ENCODE measurements at places on chromosomes 5 and 9. TPM values are rescaled to one million over a fixed set of nuclear protein-coding genes. Genes with fewer than 3 reads are reported as not detected.
A peak's percentile ranks its signal among the peaks of the same experiment; 100 is the strongest.

The SLC45A2 gene
- total RNA-seq = not detected

The ADGRD2 gene
- total RNA-seq = not detected

The ADAM19 gene
- 37.0 TPM for total RNA-seq

GRCh38 chr5:137442660-137443059 is 56.5 kb downstream of the SPOCK1 start:
- no peak for DNase-seq

The MPDZ gene
- 63.3 TPM for total RNA-seq

The LCN12 gene
- total RNA-seq = 0.62 TPM

DNA sequence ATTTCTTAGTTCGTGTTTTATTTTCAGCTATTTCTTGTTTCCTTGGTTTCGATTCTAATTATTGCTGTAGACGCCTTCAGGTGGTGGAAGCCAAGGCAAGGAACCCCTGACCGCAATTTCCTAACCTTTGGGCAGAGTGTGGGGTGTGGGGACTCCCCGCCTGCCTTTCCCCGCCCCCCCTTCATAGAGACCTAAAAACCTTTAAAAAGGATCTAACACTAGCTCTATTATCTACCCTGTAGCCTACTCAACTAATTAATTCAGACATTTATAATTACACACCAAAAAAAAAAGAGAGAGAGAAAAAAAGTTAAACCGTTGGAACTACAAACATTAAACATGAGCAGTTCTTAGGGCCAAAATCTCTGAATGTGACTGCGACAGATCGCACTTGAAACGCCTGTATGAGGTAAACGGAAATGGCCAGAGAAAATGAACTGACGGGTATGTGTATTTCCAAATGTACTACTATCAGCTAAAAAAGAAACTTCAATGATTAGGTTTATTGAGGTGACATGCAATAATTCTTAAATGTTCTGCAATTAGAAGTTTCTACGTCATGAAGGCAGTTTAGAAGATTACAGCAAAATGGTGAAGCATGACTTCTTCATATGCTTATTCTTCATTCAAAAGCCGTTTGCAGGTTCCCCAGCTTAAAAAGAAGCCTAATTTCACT is 19.0 kb upstream of the FER start:
- DNase-seq = no peak

The MTRR gene
- 41.2 TPM for total RNA-seq

- DNase-seq = no peak
These were observed 16.1 kb downstream of the SV2C start for GRCh38 chr5:76099286-76099702.

DNA sequence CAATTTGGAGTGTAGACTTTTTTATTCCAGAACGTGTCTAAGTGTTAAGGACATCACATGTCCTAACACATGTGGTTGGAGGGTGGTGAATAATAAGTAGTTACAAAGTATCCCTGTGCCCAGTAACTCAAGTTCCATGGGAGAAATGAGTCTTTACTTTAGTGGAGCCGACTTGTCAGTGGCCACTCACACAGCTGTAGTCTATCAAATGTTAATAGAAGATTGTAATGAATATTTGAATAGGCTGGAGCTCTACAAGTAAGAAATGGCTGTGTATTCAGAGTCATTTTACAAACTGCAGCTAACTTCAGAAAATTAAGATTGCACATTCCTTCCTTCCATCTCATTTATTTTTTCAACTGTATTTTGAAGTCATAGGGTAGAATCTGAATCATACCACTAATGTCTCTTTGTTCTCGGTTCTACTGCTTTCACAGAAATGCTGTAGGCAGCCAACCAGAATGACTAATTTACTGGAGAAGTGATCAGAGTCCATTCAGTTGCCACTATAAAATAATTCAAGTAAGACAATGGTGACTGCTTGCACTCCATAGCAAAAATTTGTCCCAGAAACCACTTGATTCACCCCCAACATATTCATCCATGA is 394.8 kb downstream of the NR2F1-AS1 start:
- DNase-seq = no peak

The FBXL17 gene
- 18.1 TPM for total RNA-seq

The C9 gene
- 0.19 TPM for total RNA-seq

DNA sequence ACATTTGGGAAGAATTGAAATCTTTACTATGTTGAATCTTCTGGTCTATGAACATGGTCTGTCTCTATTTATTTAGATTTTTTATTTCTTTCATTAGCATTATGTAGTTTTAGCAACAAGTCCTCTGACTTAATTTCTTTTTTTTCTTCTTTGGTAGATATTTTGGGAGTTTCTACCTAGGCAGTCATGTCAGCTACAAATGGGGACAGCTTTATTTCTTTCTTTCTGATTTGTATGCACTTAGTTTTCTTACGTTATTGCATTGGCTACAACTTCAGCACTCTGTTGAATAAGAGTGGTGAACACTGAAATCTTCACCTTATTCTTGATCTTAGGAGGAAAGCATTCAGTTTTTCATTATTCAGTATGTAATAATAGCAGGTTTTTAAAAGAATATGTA is 33.5 kb downstream of the SMC5 start:
- no peak for DNase-seq

DNA sequence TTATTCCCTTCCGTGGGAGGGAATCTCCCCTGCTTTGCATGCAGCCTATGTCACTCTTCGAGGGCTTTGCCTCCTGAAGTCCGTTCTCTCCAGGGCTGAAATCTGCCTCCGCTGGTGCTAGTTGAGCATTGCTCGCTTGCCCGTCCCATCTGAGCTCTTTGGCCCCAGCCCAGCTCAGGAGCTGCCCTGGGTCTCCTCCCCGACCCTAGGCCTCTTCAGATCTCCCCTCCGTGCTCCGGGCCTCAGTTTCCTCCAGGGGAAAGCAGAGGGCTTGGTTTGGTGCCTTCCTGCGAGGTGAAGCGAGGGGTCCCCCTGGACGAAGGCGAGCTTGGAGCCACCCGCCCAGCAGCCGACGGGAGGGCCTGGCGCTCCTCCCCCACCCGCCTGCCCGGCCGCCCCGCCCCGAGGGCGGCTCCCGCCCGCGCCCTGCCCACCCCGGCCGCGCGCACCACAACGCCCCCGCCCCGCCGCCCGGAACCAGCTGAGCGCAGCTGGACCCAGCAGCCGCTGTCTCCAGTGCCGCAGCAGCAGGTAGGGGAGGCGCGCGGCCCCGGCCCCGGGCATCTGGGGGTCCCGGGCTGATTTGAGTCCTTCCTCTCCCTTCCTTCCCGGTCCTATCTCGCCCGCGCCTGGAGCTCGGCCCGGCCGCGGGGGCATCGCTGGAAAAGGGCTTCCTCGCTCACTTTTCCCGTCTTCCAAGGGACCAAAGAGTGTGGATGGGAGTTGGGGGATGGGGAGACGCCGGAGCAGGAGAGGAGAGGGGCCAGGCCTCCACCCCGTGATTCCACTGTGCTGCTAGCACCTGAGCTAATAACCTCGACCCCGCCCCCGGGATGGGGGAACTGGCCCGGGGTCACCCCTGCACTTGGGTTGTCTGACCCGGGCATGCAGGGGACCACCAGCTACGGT is at the start of gene GSN:
Gene GSN (plus strand): TSS at position 474 of the 909 bp plus-strand sequence. CDS start 33,810 bp downstream, outside the sequence.
- DNase-seq = peak; percentile 94

- DNase-seq = no peak
These were observed at the start of gene FIBCD1 for GRCh38 chr9:130938652-130939404. Gene FIBCD1, minus strand, starts transcription at chr9:130939247. Its CDS starts 640 bp downstream, at chr9:130938607.

DNA sequence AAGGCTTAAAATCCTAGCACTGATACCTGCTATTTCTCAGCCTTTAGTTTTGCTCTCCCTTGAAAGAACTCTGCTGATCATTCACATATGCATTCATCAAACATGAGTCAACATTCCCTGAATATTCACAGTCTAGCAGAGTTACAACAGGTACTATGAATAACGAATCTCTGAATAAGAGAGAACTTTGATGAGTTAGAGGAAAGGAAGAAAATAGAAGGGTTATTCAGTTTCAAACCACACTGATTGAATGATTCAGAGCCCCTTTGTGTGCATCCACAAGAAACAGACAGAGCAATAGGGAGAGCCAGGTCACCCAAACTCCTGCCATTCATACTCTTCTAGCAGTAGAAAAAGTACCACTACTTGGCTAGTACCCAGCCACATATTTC is 36.0 kb downstream of the FOXD1 start:
- no peak for DNase-seq

The PRSS3 gene
- total RNA-seq = not detected

DNA sequence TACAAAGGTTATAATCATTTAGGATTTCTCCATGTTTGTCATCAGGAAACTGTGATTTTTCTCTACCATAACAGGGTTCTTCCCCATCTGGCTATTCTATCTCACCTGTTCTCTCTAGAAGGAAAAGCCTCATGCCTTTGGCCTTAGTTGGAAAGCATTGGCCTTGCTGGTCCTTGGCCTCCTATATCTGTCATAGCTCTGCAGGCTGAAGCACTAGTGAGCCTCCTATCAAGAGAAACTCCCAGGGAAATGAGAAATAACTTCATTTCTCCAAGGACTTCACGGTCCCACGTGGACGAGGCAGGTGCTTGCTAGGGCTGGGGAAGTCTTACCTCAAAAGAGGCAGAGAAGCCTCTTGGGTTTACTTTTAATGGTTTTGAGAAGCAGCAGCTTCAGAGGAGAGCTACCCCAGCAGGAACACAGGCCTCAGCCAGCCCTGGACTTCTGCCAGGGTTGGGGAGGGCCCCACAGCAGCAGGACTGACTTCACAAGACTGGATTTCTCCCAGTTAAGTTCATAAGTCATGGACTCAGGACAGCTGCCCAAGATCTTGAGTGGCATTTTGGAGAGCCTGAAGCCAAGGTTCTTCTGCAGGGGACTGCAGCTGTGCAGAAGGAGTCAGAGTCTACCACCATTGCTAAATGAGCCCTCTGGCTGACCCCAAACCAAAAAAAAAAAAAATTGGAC is 15.8 kb upstream of the PSAT1 start:
- peak; percentile 86 for DNase-seq

- no peak for DNase-seq
These were observed 9.6 kb downstream of the KIAA1958 start for GRCh38 chr9:112496074-112496722.

DNA sequence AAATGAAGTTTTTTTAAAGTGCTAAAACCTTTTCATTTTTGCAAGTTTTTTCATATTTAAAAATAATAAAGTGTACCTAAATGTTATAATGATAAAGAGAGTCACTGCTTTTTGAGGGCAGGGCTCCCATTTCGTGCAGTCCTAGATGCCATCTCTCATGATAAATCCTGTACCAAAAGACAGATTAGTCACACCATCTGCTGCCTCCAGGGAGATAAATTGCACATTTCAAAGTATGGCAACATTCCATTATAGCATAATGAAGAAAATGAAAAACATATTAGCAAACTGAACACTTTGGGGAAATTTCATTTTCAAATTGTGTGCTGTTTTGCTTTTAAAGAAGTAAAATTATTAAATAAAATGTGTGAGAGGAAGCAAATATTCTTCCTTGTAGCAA is 257.2 kb downstream of the KIAA0825 start:
- DNase-seq = no peak

DNA sequence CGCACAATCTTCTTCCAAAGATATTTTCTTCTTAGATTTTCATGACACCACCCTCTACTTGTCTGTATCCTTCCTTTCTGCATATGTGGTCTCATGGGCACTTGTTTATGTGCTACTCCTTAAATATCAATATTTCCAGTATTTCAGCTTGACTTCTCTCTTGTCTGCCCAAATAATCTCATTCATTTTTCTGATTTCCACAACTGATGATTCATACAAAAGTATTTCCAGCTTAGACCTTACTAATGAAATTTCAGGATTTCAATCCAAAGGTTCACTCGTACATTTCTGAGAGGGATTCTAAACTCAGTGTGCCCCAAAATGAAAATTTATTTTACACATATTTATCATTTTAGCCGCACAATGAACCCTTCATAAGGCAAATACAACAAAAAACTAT is 928.9 kb upstream of the C9orf72 start:
- no peak for DNase-seq

DNA sequence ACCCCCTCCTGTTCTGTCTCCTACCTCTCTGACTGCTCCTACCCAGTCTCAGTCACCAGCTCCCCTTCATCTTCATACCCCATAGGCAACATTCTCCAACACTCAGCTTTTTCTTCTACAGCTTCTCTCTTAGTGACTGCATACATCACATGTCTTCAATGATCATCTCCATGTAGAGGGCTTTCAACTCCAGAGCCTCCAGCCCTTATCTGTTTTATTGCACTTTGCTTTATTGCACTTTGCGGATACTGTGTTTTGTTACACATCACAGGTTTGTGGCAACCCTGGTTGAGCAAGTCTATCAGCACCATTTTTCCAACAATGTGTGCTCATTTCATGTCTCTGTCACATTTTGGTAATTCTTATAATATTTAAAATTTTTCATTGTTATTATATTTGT is 230.7 kb downstream of the DEPDC1B start:
- no peak for DNase-seq

The LCN1 gene
- total RNA-seq = not detected

- DNase-seq = no peak
These were observed 9.5 kb downstream of the KCNV2 start for GRCh38 chr9:2726650-2727340.
